Cardiac muscle cell (in vitro differentiated cells and primary cell): ENCODE measurements at places on chromosomes 6 and 20.

DNA sequence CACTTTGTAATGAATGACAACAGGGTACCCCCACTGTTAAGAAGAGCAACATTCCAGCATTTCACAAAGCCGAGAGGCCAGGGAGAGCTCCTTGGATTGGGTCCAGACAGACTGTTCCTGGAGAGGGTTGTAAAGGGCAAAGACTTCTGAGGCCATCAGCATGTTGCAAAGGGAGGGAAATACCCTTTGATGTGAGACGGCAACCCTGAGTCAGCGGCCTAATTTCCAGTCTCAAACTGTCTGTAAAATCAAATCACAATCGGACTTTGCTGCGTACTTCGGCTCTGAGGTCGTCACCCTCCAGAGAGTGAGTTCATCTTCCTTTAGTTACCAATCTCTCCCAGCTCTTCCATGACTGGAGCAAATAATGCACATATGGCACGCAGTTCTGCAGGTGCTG is 101.0 kb upstream of the DTNBP1 start:
- H3K27me3 ChIP-seq, result no peaks in the 10 kb centered on the region
- H3K4me3 ChIP-seq, result no peak overlapping the region
- H3K4me1 ChIP-seq, result no peaks in the 10 kb centered on the region
- DNase-seq, result peak; percentile 62
- H3K36me3 ChIP-seq, result no peaks in the 10 kb centered on the region

- H3K36me3 ChIP-seq, result peaks cover 7% of the 10 kb centered on the region
- H3K27me3 ChIP-seq, result no peaks in the 10 kb centered on the region
- no peak for DNase-seq
- no peaks in the 10 kb centered on the region for H3K4me1 ChIP-seq
Measured at GRCh38 chr20:62011403-62011790, 54.3 kb downstream of the TAF4 start.

- peak; percentile 23 for DNase-seq
- H3K27me3 ChIP-seq, result no peaks in the 10 kb centered on the region
- H3K27ac ChIP-seq, result no peak overlapping the region
Measured at GRCh38 chr6:137309078-137309762, 90.0 kb upstream of the IFNGR1 start.

DNA sequence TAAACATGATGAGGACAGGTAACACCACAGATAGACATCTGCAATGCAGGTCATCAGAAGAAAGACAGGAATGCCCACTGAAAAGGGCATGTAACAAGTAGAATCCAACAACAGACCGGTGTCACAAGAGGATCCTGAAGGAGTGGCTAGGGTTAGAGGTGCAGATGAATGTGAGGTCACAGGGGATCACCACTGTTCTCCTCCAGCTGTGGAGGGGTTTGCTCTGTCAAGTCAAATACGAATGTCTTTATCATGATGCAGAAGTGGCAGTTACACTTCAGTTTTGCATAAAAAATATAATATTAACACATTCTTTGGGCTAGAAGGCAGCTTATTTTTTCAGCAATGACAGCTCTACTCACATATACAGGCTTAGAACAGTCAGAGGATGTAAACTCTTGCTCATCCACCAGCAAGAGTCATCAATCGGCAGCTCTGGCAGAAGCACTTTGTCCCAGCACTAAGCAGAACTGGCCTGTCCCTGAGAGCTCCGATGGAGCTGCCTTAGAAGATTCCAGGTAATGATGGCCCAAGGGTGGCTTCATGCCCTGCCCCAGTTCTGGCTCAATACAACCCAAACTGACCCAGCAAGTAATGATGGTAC is 130.4 kb upstream of the TRAF3IP2 start:
- H3K27me3 ChIP-seq, result no peaks in the 10 kb centered on the region
- DNase-seq, result no peak

GRCh38 chr6:109865968-109866367 is 112.1 kb upstream of the GPR6 start:
- H3K27me3 ChIP-seq, result no peaks in the 10 kb centered on the region
- H3K36me3 ChIP-seq, result no peaks in the 10 kb centered on the region
- DNase-seq, result no peak
- no peak overlapping the region for H3K27ac ChIP-seq
- H3K4me1 ChIP-seq, result no peaks in the 10 kb centered on the region
- H3K4me3 ChIP-seq, result no peak overlapping the region

DNA sequence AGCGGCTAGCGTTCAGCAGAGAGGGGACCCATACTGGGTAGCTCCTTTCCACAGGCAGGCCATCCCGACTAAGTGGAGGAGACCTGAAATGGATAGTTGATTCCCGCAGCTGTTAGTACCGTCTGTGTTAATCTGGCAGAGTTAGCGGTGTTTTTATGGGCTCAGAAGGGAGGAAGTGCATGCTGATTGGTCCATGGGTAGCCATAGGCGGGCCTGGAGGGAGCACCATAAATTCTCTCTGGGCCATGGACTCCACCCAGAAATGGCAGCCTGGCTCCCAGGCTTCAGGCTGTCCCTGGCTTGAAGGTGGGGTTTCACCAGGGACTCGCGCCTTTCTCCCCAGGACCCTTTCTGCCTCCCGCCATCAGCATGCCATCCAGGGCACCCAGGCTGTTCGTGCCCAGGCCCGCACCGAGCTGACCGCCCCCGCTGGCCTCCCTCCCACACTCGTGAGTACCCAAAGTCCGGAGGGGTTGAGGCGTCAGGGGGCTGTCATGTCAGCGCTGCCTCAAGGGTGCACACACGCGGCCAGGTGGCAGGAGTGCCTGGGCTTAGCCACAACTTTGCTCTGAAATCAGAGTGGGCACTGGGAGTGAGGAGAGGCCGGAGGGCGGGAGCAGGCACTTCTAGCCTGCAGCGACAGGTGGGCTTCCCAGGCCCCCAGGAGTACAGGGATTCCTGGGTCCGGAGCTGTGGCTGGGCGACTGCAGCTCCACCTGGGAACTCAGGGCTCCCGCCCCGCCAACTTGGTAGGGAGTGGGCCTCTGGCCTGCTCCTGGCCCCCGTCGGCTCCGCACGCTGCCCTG is 694.3 kb upstream of the FLRT3 start:
- H3K4me1 ChIP-seq, result peaks cover 3% of the 10 kb centered on the region
- no peak for DNase-seq
- no peaks in the 10 kb centered on the region for H3K27me3 ChIP-seq
- H3K27ac ChIP-seq, result no peak overlapping the region
